Iris pigment epithelial cell (primary cell): ENCODE measurements at places on chromosomes 12 and 14.

GRCh38 chr12:21472197-21472823, 29.1 kb downstream of the RECQL start:
- DNase-seq: no peak

DNA sequence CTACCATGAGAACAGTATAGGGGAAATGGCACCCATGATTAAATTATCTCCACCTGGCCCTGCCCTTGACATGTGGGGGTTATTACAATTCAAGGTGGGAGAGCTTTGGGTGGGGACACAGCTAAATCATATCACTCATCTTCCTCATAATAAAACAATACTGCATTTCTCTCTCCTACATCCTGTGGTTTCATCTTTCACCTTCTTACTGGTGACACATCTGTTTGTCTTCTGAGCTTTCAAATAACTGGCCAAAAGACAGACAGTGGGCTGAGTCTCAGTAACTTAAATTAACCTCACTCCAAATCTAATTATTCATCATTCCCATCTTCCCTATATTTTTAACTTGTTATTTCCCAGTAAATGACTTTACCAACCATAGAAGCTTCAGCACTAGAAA, 729.7 kb upstream of the USP15 start:
- DNase-seq: no peak

GRCh38 chr14:93019367-93019843, 96.3 kb downstream of the ITPK1 start:
- DNase-seq: no peak

DNA sequence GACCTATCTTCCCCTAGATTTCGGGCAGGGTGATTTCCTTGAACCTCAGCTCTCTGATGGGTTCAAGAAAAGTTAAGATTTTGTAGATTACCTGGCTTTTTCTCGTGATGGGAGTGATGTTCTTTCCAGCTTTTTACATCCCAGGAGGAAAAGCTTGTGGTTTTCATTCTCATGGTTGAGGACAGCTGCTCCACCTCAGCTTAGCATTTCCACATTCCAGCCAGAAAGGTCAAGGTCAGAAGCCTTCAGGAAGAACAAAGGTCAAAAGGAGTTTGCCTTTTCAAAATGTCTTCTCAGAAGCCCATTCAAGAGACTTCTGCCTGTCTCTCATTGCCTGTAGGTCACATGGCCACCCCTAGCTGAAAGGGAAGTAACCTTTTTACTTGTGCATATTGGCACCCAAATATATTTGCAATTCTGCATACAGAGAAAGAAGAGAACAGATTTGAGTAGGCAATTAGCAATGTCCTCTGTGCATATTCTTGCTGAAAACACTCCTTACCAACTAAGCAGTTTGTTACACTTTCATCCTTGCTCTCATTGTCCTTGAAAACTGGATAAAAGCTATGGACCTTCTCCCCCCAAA, 6.6 kb upstream of the ADGRD1 start:
- DNase-seq: no peak

- DNase-seq: peak; percentile 72
Observed at GRCh38 chr12:14994610-14995009, 21.8 kb downstream of the PDE6H start.

GRCh38 chr12:103877934-103878510, 37.0 kb upstream of the NT5DC3 start:
- DNase-seq: peak; percentile 67

DNA sequence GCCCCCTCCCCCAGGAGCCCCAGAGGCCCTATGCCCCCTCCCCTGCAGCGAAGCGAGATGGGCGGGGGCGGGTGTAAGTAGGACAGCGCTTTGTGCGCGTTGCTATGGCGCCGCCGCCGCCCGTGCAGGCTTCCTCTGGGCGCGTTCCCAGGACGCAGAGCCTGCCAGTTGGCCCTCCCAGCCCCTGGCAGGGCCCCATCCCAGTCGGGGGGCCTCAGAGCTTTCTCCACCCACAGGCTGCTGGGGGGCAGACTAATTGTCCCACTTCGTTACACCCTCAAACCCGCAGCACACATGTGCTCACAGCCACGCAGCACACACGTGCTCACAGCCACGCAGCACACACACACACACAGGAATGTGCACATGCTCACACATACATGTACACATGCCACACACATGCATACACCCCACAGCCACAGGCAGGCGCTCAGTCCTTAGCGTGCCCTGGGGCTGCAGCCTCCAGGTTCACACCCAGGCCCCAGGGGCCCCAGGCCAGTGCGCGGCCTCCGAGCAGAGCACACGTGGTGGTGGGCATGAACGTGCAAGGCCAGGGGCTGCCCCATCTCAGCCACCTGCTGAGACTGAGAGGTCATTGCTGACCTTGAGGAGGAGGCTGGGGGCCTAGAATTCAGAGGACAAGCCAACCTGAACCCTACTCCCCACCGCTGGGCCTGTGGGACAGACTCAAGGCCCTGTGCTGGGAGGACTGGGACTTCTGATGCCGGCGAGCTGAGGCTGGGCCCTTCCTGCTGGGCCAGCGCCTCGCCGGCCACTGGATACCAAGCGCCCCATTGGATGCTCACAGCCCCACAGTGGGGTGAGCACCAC, 15.6 kb downstream of the TRMT61A start:
- DNase-seq: no peak

DNA sequence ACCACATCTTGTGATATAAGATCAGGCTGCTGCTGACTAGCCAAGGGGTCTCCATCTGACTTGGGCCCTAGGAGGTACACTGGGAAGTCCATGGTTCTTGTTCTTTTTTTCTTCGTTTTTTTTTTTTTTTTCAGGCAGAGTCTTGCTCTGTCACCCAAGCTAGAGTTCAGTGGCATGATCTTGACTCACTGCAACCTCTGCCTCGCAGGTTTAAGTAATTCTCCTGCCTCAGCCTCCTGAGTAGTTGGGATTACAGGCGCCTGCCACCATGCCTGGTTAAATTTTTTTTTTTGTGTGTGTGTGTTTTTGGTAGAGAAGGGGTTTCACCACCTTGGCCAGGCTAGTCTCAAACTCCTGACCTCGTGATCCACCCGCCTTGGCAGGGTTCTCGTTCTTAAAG, 178.2 kb downstream of the RMST start:
- DNase-seq: no peak

DNA sequence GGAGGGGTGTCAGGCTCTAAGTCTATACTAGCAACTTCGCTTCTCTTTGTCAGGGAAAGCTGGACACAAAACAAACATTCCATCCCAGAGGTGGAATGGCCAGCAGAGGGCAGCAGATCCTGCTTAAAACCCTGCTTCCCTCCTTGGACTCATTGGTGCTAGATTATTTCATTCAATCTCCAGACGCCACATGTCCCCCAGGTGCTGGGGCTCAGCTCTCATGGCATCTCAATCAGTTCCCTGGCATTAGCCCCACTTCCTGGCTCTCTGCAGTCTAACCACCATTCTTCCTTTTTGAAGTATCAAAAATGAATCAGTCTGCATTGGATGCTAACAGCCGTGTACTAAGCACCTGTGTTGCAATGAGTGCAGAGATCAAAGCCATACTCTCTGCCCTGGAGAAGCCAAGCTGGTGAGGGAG, 8.1 kb upstream of the PPP1R1A start:
- DNase-seq: peak; percentile 57
